ENCODE measurements at places on chromosomes 12 and 14.
A peak's percentile ranks its signal among the peaks of the same experiment; 100 is the strongest.

DNA sequence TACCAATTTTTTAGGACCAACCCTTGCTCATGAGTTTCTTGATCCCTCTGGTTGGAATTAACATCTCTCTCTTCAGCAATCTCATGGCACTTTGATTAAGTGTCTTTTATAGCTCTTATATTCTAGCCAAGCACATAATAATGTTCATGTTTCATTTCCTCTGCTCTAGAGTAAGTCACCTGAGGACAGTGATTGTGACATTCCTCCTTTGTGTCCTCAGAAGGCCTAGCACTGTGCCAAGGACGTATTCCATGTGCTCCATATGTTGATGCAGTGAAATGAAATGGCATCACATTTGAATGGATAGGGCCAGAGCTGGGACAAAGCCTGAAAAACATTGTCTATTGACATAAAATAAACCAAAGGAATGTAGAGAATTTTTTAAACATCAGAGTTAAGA lies 322.8 kb upstream of the PRICKLE1 start:
- no peak for DNase-seq

DNA sequence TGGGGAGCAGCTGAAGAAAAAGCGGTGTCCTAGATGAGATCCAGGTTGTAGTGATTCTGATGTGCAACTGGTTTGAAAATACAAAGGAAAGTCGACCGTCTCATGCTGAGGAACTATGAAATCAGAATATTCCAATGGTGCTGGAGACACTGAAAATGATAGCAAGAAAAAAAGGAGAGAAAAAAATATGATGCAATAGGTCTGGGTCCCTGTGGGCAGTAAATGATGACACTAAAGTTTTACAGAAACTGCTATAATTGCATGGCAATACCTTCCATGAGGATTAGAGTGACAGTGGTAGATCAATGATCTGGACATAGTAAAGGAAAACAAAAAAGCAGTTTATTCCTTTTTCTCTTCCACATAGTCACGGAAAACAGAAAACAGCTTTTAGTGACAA lies 2.3 kb downstream of the PYM1 start:
- no peak for DNase-seq

GRCh38 chr12:75208856-75209811 lies 505 bp downstream of the KCNC2 start:
- DNase-seq, result no peak

GRCh38 chr12:6768437-6768914 lies 2.3 kb downstream of the PTMS start:
- no peak for DNase-seq

DNA sequence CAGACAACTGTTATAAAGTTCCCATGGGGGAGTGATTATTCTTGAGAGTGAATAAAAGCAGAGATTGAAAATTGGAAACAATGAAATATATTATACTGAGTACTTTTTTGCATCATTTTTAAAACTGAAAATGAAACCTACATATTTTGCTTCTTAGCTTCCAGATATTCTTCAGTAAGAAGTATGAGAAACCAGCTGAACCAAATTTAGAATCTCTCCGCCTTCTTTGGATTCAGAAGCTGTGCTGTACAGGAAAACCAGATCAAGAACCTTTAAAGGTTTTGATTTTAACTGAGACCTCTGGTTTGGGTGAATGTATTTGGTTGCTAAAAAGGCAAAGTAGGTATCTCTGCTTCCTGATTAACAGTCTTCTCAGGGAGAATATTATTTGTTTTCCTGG lies 109.4 kb downstream of the AKAP6 start:
- no peak for DNase-seq

- DNase-seq, result no peak
Measured at GRCh38 chr12:88388566-88389540, 191.4 kb downstream of the KITLG start.

DNA sequence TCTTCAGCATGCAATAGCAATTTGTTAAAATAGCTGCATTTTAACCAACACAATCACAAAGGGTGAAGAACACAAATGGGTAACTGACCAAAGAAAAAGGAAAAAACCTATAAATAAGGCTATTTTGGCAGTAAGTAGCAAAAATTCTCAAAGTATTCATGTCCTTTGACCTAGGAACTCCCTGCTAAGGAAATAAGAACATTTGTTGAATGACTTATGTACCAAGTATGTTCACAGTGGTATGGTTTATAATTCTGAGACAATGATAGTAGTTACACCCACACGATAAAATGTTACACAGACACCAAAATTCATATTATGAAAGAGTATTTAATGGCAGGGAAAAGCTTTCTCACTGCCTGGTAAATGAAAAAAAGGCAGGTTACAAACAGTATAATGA lies 16.9 kb downstream of the CCDC88C start:
- DNase-seq, result no peak

DNA sequence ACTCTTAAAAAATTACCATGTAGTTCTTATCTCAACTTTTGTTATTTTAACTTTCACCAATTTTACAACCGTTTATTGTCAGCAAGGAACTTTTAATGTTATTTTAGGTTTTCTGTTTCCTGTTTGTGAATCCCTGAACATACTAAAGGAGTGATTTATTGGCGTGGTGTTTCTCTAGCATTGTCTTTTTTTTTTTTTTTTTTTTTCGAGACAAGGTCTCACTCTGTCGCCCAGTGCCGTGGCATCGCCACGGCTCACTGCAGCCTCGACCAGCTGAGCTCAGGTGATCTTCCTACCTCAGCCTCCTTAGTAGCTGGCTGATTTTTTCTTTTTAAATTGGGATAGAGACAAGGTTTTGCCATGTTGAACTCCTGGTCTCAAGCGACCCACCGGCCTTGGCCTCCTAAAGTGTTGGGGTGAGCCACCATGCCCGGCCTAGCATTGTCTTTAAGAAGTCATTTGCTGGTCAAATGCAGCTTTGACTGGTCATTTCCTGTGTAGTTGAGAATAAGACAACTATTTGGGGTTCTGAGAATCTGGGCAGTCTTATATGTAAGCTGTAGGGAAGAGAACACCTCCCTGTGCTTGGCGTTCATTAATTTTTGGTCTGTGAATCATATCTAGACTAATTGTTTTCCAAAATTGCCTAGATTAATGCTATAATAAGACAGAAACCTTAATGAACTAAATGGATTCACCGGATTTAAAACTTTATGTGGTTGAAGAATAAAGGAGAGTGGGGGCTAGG lies 2.1 kb downstream of the WASHC4 start:
- DNase-seq, result no peak

DNA sequence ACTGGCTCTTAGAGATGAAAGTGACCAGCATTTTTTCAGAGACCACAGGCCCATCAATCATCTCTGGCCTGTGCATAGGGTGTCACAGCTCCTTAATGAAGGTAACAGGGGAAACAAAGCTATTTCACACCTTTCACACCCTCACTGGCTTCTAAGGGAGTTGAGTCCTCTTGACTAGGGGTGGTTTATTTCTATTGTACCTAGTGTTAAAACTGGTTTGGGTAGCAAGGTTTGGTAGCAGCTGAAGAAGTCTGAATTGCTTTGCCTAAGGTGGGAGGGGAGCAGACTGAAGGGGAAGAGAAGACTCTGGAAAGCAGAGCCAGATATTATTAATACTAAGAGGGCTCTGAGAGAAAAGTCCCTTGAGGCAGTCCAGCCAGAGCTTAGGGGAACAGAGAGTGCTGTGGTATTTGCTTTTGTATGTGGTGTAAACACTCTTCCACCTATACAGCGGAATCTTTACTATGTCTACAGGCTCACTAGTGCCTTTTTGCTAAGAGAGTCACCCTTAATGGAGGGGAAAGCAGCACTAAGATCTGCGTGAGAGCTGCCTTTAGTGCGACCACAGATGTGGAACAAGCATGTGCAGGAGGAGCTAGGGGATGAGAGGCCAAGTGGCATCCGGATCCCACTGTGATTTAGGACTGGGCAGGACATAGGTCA lies 95.8 kb downstream of the STXBP6 start:
- DNase-seq, result no peak

DNA sequence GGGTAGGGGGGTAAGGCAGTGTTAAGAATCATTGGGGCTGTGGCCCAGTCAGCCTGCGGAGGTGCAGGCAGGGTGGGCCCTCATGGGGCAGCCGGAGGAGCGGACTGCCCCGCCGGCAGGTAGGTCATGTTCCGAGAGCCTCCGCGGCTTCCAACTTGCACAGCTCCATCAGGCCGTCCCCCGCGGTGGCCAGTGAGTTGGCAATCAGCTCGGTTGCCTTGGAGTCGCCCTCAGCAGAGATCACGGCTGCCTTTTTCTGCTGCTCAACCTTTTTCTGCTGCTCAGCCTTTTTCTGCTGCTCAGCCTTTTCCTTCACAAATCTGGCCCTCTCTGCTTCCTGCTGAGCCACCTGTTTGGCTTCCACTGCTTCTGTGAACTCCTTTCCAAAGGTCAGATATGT lies 41.1 kb upstream of the CSRNP2 start:
- no peak for DNase-seq

- no peak for DNase-seq
Measured at GRCh38 chr14:39716987-39717570, 284.8 kb upstream of the FBXO33 start.

DNA sequence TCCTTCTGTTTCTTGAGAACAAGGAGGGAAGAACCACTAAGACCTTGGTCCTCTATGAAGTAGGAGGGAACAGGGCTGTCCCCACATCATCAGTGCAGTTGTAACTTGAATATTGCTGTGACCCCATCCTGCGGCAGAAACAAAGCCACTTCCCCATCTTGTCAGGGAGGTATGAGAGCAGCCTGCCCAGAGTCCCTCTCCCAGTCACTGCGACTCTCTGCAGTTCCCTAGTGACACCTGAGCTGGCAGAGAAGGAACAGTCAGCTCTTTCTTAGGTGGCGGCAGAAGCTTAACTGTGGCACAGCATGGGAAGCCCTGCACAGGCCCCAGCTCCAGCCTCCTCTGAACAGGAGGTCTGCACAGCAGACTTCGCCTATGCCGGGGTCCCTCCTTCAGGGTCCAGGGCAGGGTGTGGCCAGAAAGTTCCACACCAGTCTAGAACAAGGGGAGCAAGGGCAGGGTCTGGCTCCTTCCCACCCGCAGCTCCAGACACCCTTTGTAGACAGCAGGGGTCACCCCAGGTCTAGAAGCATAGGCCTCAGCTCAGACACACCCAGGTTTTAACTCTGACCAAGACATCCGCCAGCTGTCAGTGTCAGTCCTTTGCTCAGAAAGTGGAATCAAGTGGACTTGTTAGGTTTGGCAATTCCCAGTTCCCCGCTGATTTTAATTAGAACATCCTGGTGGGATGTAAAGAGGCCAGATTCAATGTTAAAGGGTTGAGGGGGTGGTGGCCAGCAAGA lies 36.8 kb downstream of the DEGS2 start:
- no peak for DNase-seq

- DNase-seq, result no peak
Measured at GRCh38 chr12:25123126-25123525, 71.8 kb downstream of the DNAI7 start.

DNA sequence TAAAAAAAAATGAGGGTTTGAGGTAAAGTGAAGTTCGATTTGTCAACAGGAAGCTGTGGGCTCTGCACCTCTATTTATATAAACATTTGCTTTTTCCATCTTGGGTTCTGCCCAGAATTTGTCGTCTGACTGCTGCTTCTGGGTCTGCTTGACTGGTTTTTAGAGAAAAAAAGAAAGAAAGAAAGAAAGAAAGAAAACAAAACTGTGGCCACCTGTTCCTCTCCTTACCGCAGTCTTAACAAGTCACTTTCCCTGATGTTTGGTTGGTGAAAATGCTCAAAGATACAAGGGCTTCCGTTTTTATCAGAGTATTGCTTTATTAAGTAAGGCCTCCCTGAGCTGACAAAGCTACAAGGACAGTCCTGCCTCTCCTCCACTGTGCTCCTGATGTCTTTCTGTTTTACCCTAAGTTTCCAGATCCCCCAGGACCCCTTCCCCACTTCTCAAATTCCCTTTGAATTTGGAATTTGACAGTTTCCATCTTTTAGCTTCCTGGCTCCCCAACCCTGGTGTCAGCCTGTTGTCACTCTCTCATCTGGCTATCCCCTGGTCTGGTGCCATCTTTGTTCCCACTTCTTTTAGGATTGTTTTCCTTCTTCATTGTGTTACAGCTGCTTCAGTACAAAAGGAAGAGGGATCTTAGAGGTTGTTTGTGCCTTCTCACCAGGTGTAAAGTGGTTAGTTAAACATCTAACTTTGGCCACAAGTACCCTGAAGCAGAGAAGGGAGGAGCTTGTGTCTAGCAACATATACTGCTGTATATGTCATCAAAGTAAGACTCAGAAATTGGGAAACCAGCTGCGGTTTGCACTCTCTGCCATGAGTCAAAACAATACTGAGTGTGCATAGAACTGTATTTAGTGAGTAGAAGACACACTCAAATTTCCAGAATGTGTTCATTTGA lies 18.0 kb downstream of the MFAP5 start:
- DNase-seq, result no peak

DNA sequence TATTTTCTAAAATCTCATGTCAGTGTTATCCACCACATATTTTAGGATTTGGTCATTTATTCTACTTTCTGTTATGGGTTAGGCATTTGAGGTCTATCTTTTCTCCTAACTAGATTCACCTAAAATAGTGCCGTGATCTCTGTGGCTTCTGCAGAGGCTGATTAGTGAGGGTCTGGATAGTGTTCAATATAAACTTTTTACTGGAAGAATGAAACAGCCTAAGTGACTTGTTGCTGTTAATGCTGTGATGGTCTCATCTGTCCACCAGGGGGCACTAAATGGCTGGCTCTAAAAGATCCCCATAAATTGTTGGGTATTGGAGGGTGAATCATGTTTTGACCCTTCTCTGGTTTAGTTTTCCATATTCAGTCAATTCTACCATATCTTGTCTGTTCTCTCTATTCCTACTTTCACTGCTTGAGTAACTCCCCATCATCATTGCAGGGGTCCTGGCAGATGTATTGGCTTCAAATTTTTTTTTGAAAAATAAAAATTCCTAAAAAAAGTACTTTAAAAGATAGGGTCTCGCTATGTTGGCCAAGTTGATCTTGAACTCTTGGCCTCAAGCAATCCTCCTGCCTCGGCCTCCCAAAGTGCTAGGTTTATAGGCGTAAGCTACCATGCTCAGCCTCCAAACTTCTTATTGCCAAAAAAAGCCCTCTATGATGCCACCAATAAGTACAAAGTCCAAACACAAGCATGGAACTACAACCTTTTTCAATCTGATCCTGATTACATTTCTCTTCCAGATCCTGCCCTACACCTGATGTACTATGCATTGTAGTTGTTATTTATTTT lies 6.9 kb downstream of the PABPN1 start:
- DNase-seq, result peak; percentile 70

DNA sequence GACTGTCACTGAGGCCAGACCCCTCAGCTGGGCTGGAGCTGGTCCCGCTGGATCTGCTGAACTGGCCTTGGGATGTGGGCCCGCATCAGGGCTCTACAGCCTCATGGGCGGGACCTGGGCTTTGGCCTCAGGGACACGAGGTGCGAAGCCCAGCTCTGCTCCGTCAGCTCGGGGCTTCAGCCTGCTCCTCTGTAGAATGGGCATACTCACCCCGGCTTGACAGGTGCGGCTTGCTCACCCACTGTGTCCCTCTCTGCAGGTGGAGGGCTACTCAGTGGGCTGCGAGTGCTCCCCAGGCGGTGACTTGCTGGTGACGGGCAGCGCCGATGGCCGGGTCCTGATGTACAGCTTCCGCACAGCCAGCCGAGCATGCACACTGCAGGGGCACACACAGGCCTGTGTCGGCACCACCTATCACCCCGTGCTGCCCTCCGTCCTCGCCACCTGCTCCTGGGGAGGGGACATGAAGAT lies 57.6 kb downstream of the BEGAIN start:
- no peak for DNase-seq

Measured in NCI-H460 (cell line).